HepG2 (cell line): ENCODE measurements at places on chromosomes 7 and 10. TPM values are rescaled to one million over a fixed set of nuclear protein-coding genes. Genes with fewer than 3 reads are reported as not detected.
A peak's percentile ranks its signal among the peaks of the same experiment; 100 is the strongest.

Gene ABCC2
- 69.6 and 181 TPM in 2 replicates for total RNA-seq

Gene SFMBT2
- total RNA-seq, result 0.02 and 0.04 TPM in 2 replicates

Gene STEAP4
- total RNA-seq, result not detected in 2 replicates

Gene WDFY4
- not detected in 2 replicates for total RNA-seq

Gene CADPS2
- 43.8 and 62.9 TPM in 2 replicates for total RNA-seq

Gene SCD
- 338 and 492 TPM in 2 replicates for total RNA-seq

DNA sequence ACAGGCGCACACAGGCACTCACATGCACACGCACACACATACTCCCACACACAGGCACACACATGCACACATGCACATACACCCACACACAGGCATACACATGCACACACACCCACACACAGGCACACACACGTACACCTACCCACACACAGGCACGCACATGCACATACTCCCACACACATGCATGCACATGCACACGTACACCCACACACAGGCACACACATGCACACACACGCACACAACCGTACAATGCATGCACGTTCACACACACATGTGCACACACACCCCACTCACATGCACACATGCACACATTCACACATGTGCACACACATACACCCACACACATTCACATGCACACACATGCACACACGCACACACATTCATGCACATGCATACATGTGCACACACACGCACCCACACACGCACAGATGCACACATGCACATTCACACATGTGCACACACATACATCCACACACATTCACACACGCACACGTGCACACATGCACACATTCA, 59.3 kb downstream of the MKI67 start:
- DNase-seq, result no peak

- no peak for DNase-seq
Observed at GRCh38 chr10:50467209-50467608, 156.5 kb downstream of the SGMS1 start.

- no peak for DNase-seq
Observed at GRCh38 chr10:99427566-99428190, 2.7 kb downstream of the GOT1 start.

- no peak for DNase-seq
Observed at GRCh38 chr7:104981672-104982037, 32.4 kb upstream of the KMT2E start.

GRCh38 chr7:150451097-150451793, 815 bp downstream of the GIMAP8 start:
- no peak for DNase-seq

DNA sequence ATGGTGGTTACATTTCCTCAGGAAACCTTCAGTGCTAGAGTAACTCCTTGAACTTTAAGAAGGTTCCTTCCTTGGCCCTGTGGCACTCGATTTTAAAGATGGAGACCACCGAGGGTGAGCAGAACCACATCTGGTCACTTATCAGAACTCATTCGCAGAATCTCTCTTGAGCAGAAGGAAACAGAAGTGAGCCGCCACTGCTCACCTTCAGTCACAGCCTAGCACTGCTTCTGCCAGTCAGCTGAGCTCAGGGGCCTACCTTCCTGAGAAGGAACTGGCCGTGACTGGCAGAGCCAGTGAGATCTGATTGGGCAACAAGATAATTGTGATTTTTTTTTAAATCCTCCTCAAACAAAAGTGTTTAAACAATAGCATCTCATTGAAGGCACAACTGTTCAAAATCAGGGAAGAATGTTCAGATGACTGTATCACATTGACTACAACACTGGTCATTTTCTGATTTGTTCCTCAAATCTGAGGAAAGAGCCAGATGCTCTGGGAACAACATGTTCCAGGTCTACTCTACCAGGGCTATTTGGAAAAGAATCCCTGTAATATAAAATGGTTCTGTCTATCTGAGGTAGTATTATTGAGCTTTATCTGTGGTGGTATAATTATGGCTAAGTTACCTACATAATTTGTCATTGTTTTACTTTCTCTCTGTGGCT, 2.7 kb upstream of the SYPL1 start:
- DNase-seq, result no peak

DNA sequence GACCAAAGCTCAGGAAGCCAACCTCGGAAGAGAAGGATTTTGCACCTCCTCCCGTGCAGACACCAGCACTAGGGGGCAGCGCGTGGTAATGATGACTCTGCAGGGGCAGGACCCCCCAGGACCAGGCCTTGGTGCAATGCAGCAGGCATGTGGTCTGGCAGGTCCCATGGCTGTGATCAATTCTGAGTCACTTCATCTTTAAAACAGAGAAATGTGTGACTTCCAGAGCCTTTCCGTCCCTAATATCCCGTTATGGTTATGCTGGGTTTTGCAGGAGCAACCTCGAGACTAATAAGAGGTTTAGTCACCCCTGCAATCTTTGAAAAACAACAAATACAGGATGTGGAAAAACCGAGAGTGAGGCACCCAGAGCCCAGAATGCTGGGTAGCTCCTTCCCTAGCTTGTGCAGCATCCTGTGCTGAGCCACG, 30.2 kb upstream of the GJD4 start:
- no peak for DNase-seq

DNA sequence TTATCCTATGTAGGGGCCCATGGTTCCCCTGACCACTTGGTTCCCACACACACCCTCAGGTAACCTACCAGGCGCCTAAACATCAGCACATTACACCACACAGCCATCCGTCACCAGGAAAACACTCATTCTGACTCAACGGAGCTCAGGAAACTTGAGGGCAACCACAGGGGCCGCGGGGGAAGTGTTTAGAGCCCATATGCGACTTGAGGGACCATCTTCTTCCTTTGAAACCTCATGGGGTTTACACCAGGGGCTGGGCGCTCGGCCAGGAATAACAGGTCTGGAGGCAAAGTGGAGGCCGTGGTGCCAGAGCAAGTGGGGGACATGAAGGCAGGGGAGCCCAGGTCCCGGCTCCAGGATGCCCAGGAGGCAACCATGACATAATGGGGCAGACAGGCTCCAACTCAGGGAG, 1.5 kb downstream of the STX1A start:
- DNase-seq, result no peak

DNA sequence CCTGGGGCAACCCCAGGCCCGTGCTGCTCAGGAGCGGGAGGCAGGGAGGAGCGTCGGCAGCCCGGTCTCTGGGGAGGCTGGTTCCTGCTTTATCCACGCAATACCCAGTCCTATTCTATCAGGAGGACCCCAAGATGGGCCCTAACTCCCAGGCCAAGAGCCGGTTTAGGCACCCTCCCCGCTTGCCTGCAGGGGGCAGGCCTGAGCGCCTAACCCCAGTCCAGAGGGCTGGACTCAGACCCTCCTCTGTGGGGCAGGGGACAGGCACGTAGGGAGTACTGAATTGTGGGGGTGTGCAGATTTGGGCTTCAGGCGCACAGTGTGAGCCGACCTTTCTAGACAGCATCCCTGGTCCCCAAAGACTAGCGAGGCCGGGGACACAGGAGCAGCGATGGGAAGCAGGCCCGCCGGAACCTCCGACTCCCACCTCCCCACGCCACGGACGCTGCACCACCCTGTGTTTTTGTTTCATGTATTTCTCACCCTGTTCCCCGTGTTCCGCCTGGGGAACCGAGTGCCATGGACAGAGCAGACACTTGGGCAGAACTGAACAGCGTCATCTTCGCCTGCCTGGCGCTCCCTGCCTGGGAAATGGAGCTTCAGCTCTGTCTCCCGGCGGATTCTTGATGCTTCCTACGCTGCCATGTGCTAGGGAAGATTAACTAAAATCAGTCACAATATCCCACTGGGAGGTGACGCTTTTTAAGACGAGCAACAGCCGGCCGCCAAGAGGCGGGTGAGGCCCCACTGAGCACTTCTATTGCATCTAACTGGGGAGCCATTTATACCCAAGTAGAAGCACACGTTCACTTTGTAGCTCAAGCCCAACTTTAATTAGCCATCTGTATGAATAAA, 5.3 kb downstream of the NUDT1 start:
- no peak for DNase-seq

DNA sequence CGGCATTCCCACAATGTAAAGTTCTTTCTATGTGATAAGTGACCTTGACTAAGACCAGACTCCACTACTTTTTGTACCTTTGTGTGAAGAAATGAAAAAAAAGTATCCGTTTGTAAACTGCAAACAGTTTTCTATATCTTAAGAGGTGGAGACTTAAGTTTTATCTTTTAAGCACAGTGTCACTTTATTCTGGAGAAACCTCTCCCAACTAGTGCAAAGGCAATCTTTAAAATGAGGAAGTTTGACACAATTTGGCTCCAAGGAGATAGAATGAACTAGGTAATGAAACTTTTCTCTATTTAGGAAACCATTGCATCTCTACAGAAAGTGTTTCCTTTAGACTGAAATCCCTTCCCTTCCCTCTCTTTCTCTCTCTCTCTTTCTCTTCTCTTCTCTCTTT, 122.9 kb downstream of the SAMD9 start:
- no peak for DNase-seq

GRCh38 chr7:43450894-43451293, 132.0 kb upstream of the STK17A start:
- DNase-seq, result no peak

DNA sequence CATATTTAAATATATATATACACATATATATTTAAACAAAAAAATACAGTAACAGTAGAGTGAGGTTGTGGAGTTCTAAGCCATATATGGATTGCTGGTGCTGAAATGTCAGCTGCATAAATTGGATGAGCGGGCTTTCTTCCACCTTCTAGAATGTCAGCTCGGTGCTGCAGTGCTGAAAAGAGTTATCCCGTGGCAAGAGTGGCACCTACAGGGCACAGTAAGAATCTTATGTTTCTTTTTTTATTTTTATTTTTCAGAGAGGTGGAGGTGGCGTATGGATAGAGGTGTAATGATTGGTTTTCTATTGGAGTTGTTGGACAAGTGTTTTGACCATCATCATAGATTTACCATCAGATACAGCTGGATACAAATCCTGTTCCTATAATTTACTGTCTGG, 86.2 kb upstream of the DYNC1I1 start:
- peak; percentile 40 for DNase-seq

DNA sequence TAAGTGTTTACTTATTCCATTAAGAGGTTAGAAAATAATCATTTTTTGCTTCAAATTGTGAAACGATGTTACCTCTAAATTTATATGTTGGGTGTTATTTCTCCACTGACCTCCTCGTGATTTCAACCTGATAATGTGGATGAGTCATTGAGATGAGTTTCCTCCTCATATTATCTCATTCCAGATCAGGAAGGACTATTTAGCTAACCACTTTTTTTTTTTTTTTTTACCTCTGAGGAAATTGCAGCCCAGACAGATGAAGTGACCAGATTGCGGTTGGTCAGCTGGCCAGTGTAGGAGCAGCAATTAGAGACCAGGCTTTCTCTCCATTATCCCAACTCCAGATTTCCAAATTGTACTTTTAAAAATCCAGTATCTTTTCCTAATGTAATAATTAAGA, 248.7 kb downstream of the FZD1 start:
- DNase-seq, result no peak

- no peak for DNase-seq
Observed at GRCh38 chr7:11714205-11714604, 117.8 kb downstream of the THSD7A start.

DNA sequence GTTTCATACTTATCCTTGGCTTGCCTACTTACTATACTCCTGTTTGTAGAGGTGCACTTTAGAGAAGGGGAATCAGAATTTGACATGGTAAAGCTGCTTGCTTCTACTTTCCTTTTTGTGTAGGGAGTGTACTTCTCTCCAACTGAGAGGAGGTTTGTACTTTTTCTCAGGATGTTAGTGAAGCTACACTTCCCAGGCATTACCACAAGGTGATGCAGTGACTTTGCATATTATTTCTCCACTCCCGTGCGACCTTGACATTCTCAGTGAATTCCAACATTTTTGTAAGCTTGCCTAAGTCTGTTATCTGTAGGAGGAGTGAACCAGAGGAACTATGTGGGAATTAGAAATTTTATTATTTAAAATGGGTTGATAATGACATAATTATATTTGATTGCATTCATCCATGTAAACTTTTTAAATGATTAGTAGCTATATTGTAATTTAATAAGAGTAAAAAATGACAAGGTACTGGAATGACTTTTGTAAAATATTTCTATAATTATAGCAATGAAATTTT, 5.2 kb downstream of the TAX1BP1 start:
- peak; percentile 92 for DNase-seq

DNA sequence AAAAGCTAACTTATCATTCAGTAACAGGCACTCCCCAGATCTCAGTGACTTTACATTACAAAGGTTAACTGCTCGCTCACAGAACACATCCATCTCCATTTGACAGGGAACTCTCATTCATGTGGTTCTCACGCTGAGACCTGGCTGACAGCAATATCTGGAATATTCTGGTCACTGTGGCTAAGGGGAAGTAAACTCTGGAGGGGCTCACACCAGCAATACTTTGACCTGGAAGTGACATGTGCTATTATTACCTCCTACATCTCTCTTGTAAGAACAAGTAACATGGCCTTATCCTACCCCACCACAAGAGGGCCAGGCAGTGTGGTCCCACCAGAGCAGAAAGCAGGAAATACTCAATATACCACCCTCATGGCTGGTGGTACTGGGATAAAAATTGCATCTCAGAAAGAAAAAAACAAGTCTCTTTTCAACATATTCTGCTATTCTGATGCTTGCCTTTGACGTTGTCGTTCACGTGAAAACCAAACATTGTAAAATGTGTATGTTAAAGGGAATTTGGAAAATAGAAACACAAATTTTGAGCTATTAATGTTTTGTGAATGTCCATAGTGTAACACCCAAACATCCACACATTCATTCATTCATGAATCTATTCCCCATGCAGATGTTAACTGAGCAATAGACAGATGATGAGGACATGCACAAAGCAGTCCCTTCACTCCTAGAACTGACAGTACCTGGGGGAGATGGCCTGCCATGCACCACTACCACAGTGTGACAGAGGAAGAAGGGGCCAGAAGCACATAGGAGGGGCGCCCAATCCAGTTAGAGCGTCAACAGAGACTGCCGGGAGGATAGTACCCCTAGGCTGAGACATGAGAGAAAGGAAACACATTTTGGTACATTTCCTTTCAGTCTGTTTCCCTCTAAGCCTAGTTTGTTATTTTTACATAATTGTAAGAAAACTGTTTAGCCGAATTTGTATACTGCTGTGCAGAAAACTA, 166.0 kb upstream of the SP4 start:
- peak; percentile 32 for DNase-seq

- DNase-seq, result no peak
Observed at GRCh38 chr7:158176561-158177173, 411.0 kb downstream of the PTPRN2 start.

- DNase-seq, result peak; percentile 37
Observed at GRCh38 chr7:4931943-4932342, 27.0 kb downstream of the MMD2 start.

DNA sequence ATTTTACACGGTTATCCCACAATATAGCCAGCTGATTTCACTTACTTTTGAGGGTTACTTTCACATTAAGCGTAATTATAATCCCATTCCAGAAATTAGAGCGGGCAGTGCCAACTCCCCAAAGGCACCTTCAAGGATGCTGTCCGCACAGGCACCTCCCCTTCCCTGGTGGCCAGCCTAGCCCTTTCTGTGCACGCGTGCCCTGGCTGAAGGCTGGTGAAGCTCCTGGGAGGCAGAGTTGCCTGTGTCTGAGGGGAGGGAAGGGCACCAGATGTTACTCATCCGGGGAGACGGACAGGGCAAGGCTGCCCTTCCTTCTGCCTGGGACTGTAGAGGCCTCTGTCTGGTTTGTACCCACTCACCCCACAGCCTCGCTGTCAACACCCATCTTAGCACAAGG, 198.4 kb downstream of the TCERG1L start:
- DNase-seq, result no peak

GRCh38 chr7:17481118-17481517, 182.7 kb downstream of the AHR start:
- peak; percentile 46 for DNase-seq

- no peak for DNase-seq
Observed at GRCh38 chr7:2475678-2476015, 551 bp downstream of the GRIFIN start.
